ENCODE measurements at places on chromosomes 5 and 9. TPM values are rescaled to one million over a fixed set of nuclear protein-coding genes. Genes with fewer than 3 reads are reported as not detected.
A peak's percentile ranks its signal among the peaks of the same experiment; 100 is the strongest.

The VAV2 gene
- total RNA-seq, result 12.8 TPM

The CD274 gene
- 4.6 TPM for total RNA-seq

The LRRC19 gene
- 2.9 TPM for total RNA-seq

The CXXC5 gene
- total RNA-seq, result 81.6 TPM

The GARIN3 gene
- total RNA-seq, result not detected

DNA sequence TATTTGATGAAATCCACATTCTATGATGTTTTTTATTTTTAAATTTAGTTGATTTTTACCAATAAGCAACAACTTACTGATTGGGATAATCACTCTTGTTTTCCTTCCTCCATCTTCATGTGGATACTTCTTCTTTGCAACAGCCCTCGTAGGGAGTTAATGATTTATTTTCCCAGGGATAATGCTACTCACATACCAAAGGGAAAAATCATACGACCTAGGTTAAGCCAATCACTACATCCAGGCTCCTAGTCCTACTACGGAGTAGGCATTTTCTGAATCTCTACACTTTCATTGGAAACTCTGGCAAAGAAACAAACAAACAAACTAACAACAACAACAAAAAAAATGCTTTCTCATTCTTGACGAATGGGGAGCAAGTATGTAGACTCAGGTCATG lies 663.4 kb downstream of the PTPRD start:
- no peak for DNase-seq

GRCh38 chr5:159083548-159084452 lies 15.9 kb downstream of the EBF1 start:
- no peak for DNase-seq

- peak; percentile 76 for DNase-seq
Measured at GRCh38 chr5:32193591-32193990, 19.5 kb upstream of the GOLPH3 start.

DNA sequence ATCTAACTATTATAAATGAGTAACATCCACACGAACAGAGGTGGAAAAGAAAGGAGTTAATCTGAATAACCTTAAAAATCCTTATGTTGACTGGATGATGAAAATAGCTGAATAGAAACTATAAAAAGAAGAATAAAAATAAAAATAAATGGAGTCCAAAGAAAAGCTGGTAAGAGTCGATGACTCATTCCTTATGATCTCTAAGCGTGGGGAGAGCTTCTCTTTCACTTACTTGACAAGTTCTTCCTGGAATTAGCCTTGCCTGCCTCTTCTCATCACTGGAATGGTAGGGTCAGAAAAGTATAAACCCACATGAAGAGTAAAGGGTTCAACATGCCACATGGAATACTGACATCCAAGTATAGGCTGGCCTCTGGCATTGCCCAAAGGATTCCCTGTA lies 477.0 kb upstream of the RGMB start:
- no peak for DNase-seq

- DNase-seq, result no peak
Measured at GRCh38 chr9:98142182-98142907, 23.3 kb upstream of the TRIM14 start.

- DNase-seq, result no peak
Measured at GRCh38 chr5:68838157-68838718, 255.6 kb upstream of the SLC30A5 start.

All from umbilical cord (tissue), 2 donors.